ENCODE measurements at places on chromosomes 7 and 10. TPM values are rescaled to one million over a fixed set of nuclear protein-coding genes. Genes with fewer than 3 reads are reported as not detected.

GRCh38 chr10:102434394-102435132 lies 2.2 kb upstream of the CUEDC2 start:
- no peak overlapping the region for H3K27ac ChIP-seq
- H3K27me3 ChIP-seq = no peaks in the 10 kb centered on the region
- H3K4me3 ChIP-seq = no peak overlapping the region
- no peak for DNase-seq

- DNase-seq = no peak
- no peaks in the 10 kb centered on the region for H3K36me3 ChIP-seq
- H3K27me3 ChIP-seq = no peaks in the 10 kb centered on the region
- no peak overlapping the region for H3K4me3 ChIP-seq
These were observed 84.2 kb downstream of the CDK6 start for GRCh38 chr7:92751902-92752901.

Gene SEMA3A
- 3.9 TPM for total RNA-seq

- no peaks in the 10 kb centered on the region for H3K27me3 ChIP-seq
- no peak overlapping the region for H3K27ac ChIP-seq
- no peak overlapping the region for H3K4me3 ChIP-seq
- H3K36me3 ChIP-seq = no peaks in the 10 kb centered on the region
- DNase-seq = no peak
- H3K4me1 ChIP-seq = no peaks in the 10 kb centered on the region
These were observed 61.0 kb downstream of the MEOX2 start for GRCh38 chr7:15625466-15625865.

Gene MARVELD1
- 8.7 TPM for total RNA-seq

GRCh38 chr7:15889507-15889906 lies 203.0 kb upstream of the MEOX2 start:
- no peaks in the 10 kb centered on the region for H3K4me1 ChIP-seq
- H3K36me3 ChIP-seq = no peaks in the 10 kb centered on the region
- no peaks in the 10 kb centered on the region for H3K27me3 ChIP-seq
- H3K27ac ChIP-seq = no peak overlapping the region
- DNase-seq = peak; percentile 47

Gene SFRP4
- total RNA-seq = 18.5 TPM

- DNase-seq = peak; percentile 34
- no peaks in the 10 kb centered on the region for H3K36me3 ChIP-seq
- no peak overlapping the region for H3K4me3 ChIP-seq
- H3K4me1 ChIP-seq = no peaks in the 10 kb centered on the region
- H3K27me3 ChIP-seq = no peaks in the 10 kb centered on the region
- no peak overlapping the region for H3K27ac ChIP-seq
These were observed 40.4 kb upstream of the DLX5 start for GRCh38 chr7:97064972-97065587.

Gene HABP2
- total RNA-seq = 0.37 TPM

Gene C10orf120
- 11.9 TPM for total RNA-seq

Gene HKDC1
- 5.4 TPM for total RNA-seq

DNA sequence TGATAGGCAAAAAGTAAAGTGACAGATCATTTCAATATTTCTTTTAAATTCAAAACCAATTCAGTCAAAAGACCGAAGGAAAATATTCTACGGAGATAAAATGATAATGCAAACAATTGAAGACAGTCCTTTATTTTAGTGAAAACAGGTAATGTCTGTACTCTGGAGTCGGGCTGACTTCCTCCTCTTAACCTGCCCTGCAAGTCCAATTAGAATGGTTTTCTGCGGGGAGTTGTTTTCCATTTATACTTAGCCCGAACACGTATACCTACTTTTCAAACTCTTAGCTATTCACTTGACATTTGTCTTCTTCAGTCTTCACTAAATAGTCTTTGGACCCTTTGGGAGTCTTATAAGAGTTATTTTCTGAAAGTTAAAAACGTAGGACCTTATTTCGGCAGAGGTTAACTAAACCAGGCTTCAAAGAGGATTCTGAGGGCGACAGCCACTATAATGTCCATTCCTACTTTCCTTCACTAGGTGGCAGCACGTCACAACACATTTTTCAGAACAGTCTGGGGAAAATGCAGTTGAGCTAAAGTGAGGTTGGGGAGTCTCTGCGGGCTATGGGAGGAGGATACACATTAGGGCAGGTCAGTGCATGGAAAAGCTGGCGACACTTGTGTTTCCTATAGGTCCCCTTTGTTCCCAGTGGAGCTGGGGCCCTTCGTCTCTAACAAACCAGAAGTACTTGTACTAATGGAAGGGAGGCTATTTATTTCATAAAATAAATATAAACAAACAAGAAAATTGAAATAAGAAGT lies 472.0 kb downstream of the KCNMA1 start:
- no peak overlapping the region for H3K27ac ChIP-seq
- no peaks in the 10 kb centered on the region for H3K27me3 ChIP-seq
- peak; percentile 36 for DNase-seq
- H3K36me3 ChIP-seq = no peaks in the 10 kb centered on the region
- no peaks in the 10 kb centered on the region for H3K4me1 ChIP-seq

Gene LLCFC1
- 14.1 TPM for total RNA-seq

- no peak overlapping the region for H3K4me3 ChIP-seq
- no peak overlapping the region for H3K27ac ChIP-seq
- no peak for DNase-seq
- no peaks in the 10 kb centered on the region for H3K4me1 ChIP-seq
- no peaks in the 10 kb centered on the region for H3K27me3 ChIP-seq
- no peaks in the 10 kb centered on the region for H3K36me3 ChIP-seq
These were observed 53.1 kb upstream of the TM9SF3 start for GRCh38 chr10:96639899-96640298.

GRCh38 chr10:102492344-102492939 lies 10.1 kb downstream of the ACTR1A start:
- peaks cover 5% of the 10 kb centered on the region for H3K4me1 ChIP-seq
- H3K27ac ChIP-seq = no peak overlapping the region
- H3K36me3 ChIP-seq = no peaks in the 10 kb centered on the region
- no peaks in the 10 kb centered on the region for H3K27me3 ChIP-seq
- no peak for DNase-seq
- H3K4me3 ChIP-seq = no peak overlapping the region

Gene TACC2
- total RNA-seq = 24.2 TPM

DNA sequence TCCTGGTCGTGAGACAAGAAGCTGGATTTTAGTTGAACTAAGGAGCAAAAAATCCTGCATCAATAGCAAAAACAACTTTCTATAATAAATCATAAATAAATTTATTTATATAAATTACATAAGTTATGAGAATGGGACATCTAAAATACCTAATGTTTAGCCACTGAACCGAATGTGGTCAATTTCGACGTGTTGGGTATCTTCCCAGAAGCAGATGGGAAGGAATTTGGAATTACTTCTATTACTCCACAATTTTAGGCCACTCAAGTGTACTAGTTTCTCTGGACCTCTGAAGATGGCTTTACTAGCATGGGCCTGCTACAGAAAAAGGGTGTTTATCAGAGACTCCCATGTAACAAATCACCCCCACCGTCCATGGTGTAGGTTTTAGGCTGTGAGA lies 172.0 kb downstream of the PRPF18 start:
- no peak overlapping the region for H3K27ac ChIP-seq
- H3K4me3 ChIP-seq = no peak overlapping the region
- H3K27me3 ChIP-seq = no peaks in the 10 kb centered on the region
- no peak for DNase-seq

DNA sequence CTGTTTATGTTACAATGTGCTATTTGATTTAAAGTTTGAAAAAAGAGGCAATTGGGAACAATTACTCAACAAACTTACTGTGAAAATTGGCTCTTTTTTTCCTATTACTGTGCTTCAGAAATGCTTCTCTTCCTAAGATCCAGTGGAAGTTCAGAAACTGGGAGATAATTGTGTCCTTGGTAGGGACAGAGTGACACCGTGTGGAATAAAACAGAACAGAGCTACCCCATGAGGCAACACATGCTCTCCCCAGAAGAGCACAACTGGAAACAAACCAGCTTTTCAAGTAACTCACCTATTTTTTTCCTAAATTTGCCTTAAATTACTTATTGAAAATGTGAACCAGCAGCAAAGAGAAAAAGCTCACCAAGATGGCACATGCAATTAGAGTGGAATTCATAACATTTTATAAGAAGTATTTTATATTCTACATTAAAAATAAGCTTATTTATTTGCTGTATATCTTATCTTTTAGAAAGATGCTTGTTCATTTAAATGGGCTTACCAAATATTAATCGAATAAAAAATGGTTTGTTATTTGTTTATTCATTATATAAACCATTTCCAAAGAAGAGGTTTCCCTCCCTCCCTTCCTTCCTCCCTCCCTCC lies 346.1 kb upstream of the ANKRD30A start:
- no peaks in the 10 kb centered on the region for H3K4me1 ChIP-seq
- H3K27me3 ChIP-seq = no peaks in the 10 kb centered on the region
- no peak overlapping the region for H3K4me3 ChIP-seq
- H3K36me3 ChIP-seq = no peaks in the 10 kb centered on the region

Gene ELAPOR2
- total RNA-seq = 7.8 TPM

Gene TMEM72
- 8.7 TPM for total RNA-seq

DNA sequence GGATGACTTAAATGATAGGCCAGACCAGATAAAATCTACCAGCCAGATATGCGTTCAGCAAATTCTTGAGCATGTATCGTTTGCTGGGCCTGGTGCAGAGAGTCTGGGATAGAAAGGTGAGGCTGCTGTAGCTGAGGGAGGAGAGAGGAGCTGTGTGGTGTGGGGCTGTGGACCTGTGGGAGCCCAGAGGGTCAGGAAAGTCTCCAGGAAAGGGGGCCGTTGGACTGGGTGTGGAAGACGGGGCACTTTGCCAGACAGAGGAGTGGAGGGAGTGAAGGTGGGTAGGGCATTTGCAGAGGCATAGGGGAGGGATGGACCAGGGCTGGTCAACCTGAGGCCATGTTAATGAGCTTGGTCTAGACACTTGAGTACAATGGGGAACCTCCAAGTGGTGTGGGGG lies 124.7 kb upstream of the UNC5B start:
- no peaks in the 10 kb centered on the region for H3K27me3 ChIP-seq
- H3K36me3 ChIP-seq = no peaks in the 10 kb centered on the region
- no peaks in the 10 kb centered on the region for H3K4me1 ChIP-seq
- no peak overlapping the region for H3K27ac ChIP-seq
- peak; percentile 3 for DNase-seq
- H3K4me3 ChIP-seq = no peak overlapping the region

Gene SPACDR
- 45.8 TPM for total RNA-seq

GRCh38 chr7:142133731-142134148 lies 22.2 kb downstream of the MGAM2 start:
- H3K4me1 ChIP-seq = no peaks in the 10 kb centered on the region
- no peaks in the 10 kb centered on the region for H3K27me3 ChIP-seq

DNA sequence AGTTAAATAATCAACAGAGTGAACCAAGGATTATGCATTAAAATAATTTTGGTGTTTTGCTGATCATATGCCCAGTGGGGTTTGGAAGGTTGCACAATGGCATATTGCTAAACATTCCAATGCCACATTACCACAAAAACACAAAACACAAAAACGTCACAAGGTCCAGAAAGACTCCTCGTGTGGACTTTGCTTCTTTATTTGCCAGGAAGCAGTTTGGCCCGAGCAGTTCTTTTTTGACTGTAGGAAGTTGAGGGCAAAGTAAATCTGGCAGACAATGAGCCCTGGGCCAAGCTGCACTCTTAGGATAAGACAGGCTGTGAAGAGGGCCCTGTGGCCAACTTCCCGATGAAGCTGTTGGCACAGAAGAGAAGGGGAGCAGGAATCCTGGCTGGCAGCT lies 39.2 kb upstream of the SLC35B4 start:
- H3K36me3 ChIP-seq = no peaks in the 10 kb centered on the region
- no peak overlapping the region for H3K4me3 ChIP-seq
- no peaks in the 10 kb centered on the region for H3K4me1 ChIP-seq
- H3K27ac ChIP-seq = no peak overlapping the region

DNA sequence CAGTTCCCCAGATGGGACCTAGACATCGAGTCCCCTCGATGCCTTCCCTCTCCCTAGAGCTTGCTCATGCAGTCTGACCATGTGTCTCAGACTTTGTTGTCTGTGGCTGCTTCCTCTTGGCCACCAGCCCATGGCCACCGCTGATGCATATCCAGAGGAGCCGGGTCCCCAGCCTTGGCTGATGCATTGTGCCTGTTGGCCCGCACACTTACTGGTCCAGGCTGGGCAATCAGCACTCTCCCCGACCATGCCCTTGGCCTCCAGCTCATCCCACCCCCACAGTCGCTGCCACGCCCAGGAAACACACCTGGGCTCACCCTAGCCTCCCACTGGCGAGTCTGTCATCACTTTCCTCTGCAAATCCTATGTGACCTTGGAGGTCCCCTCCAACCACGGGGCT lies 10.1 kb downstream of the NPC1L1 start:
- no peak overlapping the region for H3K27ac ChIP-seq
- no peak overlapping the region for H3K4me3 ChIP-seq
- H3K27me3 ChIP-seq = no peaks in the 10 kb centered on the region
- H3K36me3 ChIP-seq = no peaks in the 10 kb centered on the region
- no peak for DNase-seq

- no peaks in the 10 kb centered on the region for H3K36me3 ChIP-seq
- no peaks in the 10 kb centered on the region for H3K4me1 ChIP-seq
- no peaks in the 10 kb centered on the region for H3K27me3 ChIP-seq
- no peak overlapping the region for H3K27ac ChIP-seq
- DNase-seq = no peak
- no peak overlapping the region for H3K4me3 ChIP-seq
These were observed 22.3 kb downstream of the PDGFA start for GRCh38 chr7:497346-497745.

DNA sequence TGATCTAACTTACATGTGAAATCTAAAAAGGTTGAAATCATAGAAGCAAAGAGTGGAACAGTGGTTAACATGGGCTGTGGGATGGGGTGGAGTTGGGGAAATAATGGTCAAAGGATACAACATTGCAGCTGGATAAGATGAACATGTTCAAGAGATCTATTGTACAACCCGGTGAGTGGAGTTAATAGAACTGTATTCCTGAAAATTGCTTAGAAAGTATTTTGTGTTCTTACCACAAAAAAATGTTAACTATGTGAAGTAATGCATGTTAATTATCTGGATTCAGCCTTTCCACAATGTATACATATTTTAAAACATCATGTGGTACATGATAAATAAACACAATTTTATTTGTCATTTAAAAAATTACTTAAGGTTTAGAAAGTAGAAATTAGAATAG lies 271.0 kb upstream of the LRRTM3 start:
- no peak overlapping the region for H3K4me3 ChIP-seq
- no peaks in the 10 kb centered on the region for H3K4me1 ChIP-seq
- H3K36me3 ChIP-seq = no peaks in the 10 kb centered on the region
- H3K27ac ChIP-seq = no peak overlapping the region
- H3K27me3 ChIP-seq = no peaks in the 10 kb centered on the region
